ENCODE measurements at places on chromosomes 2 and 18.

DNA sequence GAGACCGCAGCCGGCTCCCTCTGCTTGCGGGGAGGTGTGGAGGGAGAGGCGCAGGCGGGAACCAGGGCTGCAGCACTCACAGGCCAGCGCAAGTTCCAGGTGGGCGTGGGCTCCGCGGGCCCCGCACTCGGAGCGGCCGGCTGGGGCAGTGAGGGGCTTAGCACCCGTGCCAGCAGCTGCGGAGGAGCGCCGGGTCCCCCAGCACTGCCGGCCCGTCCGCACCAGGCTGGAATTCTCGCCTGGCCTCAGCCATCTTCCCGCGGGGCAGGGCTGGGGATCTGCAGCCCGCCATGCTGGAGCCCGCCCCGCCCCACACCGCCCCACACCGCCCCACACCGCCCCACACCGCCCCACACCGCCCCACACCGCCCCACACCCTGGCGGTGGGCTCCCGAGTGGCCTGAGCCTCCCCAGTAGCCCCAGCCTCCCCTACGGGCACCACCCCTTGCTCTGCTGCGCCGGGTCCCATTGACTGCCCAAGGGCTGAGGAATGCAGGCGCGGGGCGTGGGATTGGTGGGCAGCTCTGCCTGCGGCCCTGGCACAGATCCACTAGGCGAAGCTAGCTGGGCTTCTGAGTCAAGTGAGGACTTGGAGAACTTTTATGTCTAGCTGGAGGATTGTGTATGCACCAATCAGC lies 123.9 kb upstream of the MGAT5 start:
- DNase-seq: no peak

GRCh38 chr2:137797641-137798040 lies 166.6 kb upstream of the HNMT start:
- no peak for DNase-seq

DNA sequence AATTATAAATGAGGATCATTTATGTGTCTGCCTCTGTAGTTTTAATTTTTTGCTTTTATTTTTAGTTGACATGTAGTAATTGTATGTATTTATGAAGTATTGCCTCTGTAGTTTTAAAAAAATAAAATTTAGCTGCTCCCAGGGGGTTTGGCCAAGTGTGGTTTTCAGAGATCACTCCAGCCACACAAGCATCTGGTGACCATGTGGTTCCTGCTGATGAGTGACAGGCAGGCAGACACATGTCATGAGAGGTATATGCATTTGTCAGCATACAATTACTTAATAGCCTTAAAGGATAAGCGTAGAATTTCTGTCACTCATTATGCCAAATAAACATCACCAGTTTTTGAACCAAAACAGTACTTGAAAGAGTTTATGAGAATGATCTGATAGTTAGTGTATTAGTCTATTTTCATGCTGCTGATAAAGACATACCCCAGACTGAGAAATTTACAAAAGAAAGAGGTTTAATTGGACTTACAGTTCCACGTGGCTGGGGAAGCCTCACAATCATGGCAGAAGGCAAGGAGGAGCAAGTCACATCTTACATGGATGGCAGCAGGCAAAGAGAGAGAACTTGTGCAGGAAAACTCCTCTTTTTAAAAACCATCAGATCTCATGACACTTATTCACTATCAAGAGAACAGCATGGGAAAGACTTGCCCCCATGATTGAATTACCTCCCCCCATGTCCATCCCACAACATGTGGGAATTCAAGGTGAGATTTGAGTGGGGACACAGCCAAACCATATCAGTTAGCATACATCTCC lies 29.6 kb downstream of the MREG start:
- no peak for DNase-seq

GRCh38 chr2:40287773-40288172 lies 164.1 kb downstream of the SLC8A1 start:
- no peak for DNase-seq

DNA sequence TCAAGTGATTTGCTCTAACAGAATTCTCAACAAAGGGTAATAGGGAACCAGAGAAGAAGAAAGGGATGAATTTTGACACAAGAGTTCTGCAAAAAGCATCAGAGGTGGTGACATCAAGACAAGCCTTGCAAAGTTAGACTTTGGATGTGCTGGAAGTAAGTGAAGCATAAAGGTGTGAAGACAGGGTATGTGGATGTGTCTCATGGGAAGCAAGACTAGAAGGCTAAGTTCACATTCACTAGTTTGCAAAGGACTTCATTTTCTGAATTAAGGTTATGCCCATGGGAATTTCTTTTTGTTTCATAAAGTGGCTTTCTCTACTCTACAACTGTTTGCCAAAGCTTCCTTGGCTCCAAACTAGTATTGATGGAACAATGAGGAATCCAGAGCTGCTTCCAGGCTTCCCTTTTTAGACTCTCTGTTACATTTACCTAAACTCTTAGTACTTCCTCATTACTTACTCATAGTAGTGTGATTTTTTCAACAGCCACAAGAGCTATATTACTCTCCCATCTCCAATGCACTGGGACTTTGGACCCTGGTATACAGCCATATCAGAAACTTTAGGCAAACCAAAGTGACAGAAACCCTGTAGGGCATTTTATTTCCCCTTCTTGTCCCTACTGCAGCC lies 21.1 kb upstream of the IHH start:
- DNase-seq: no peak

DNA sequence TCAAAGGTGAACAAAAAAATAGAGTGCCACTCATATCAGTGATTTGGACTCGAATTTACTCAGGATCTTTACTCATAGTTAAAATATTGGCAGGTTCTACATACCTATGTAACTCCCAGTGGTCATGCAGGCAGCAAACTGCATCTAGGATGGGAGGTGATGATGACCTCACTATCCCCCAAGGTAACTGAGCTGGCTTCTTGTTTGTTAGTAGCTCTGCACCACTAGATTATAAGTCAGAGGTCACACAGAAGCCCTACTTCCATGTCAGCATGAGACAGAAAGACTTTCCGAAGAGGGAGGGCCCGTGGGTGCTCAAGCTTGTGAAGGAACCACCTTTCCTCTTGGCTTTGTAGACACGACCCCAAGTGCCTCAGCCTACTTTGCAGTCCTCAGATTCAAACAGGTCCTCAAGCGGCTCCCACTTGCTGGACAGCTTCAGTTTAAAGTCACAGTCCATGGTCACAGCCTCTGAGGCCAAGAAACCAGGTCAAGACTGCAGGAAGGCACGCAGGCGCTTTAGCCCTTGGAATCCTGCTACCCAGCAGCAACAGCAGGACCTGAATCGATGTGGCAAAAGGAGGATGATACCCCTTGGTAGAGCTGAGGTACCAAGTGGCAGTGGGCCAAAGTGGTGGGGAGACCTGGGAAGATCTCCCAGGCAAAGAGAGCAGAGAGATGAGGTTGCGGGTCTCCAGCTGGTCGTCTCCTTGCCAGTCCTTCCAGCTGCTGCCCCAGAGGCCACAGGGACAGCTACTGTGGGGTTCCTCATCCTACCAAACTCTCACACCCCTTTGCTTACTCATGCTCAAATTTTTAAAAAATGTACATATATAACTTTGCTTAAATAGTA lies 4.3 kb downstream of the NTSR2 start:
- no peak for DNase-seq

DNA sequence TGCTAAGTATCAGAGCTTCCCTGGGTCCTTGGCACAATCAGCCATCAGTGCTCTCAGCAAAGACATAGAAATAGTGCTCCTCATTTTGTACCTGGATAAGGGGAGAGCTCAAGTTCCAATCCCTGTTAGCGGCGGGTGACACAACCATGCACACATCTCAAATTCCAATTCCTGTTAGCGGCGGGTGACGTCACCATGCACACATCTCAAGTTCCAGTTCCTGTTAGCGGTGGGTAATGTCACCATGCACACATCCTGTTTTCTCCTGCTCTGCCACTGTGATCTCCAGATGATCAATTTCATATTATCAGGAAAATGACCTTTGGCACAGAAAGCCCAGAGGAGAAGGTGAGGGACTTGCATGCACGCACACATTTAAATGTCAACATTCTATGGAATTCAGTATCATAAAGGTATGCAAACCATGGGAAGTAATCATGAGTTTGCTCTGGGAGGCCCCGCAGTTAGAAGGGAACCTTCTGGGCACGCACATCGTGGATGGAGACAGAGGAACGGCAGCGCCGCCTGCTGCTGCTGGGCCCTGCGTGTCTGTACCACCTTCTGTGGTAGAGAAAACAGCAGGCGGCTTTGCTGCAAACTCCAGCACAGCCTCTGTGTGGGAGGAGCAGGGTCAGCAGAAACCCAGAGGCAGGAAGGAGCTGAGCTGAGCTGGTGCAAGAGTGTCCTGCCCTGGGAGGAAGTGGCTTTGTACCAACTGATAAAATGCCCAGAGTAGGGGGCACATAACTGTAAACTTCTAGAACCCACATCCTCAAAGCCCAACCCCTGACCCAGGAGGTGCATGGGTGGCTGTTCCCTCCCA lies 77.8 kb downstream of the MBP start:
- DNase-seq: peak; percentile 84

DNA sequence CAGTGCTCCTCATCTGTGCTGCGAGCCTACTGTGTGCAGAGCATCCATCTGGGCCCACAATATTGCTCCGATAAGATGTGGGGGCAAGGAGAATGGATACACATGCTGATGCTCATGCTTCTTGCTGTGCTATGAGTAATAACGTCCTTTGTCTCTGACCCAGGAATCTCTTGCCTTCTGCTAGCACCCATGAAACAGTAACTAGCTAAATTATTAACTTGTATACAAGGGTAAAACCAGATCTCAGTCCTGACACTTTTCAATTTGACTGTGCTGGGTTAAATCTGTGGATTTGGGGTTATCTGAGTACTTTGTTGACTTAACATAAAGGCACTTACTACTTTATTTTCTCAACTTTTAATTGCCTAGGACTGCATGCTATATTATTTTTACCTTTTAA lies 357.6 kb downstream of the SLC4A3 start:
- DNase-seq: no peak

- DNase-seq: no peak
These were observed 1795.7 kb upstream of the PIK3C3 start for GRCh38 chr18:40159141-40160017.

- DNase-seq: no peak
These were observed 42.6 kb downstream of the TTR start for GRCh38 chr18:31634331-31634713.

Measured in stimulated activated CD4-positive, alpha-beta T cell treated with anti-CD3 and anti-CD28 coated beads, Interleukin-1b, Interleukin-23, amount 100 ng/mL, for 48 hours (primary cell).